Stimulated activated CD4-positive, alpha-beta T cell treated with anti-CD3 and anti-CD28 coated beads, Interleukin-2, amount 100 ng/mL, for 48 hours (primary cell): ENCODE measurements at places on chromosomes 4 and X.

DNA sequence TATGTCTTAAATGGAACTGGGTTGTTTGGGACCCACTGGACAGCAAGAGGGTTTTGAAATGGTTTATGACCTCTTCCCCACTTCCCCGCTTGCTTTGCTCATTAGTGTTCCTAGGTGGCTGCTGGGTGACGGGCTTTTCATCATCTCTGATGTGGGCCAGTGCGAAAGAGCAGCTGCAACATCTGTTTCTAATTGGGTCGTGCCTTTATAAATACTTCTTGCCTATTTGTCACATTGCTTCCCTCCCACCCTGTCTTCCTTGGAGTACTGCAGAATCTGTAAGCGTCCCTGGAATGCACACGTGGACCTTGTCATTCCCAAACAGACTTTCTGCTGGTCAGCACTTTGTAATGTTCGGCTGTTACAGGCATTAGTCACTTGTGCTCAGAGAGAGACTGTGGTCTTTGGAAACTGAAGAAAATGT lies 35.2 kb downstream of the SEPTIN11 start:
- DNase-seq: no peak

DNA sequence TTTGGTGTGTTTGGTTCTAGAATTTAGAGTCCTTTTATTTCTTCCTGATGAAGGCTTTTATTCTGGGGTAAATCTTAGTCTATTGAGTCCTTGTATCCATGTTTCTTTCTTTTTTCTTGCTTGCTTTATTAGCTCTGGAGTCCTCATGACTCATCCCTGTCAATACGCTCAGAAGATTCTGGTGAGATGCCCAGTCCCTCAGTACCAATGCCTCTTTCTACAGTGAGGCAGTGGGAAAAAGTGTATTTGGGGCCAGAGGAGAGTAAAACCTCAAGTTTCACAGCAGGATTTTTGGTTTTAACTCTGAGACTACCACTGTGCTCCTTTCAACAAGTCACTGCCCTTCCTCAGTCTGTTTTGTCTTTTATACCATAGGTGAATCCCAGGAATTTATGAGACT lies 368.0 kb downstream of the GBA3 start:
- DNase-seq: no peak

GRCh38 chrX:15188039-15188438 lies 81.8 kb downstream of the ASB9 start:
- no peak for DNase-seq

DNA sequence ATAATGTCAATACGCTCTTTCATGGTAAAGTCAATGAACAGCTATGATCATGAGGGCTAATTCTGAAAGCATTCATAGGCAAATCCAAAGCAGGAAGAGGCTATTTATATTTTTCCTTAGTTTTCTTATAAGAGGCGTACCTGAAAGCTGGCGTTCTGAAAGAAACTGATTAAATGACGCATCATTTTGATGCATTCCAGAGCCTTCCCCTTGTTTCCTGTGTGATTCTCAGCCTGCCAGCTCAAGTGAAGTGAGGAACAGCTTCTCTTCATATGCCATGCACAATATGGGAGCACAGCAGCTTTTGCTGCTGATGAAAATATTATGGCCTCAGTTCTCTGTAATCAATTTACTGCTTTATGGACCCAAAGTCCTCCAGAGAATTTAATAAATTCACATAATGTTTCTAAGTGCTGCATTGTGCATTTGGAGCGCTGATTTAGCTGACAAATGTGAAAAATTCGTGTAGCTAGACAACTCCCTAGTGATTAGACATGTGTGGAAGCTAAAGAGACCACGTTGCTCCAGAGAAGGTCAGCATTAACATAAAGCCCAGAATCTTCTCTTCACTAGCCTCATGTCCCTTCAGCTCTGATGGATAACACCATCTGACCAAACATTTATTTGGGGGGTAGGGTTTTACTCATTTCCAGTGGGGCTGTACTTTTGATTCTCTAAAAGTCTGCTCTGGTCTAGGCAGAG lies 110.8 kb downstream of the GPAT3 start:
- DNase-seq: no peak

DNA sequence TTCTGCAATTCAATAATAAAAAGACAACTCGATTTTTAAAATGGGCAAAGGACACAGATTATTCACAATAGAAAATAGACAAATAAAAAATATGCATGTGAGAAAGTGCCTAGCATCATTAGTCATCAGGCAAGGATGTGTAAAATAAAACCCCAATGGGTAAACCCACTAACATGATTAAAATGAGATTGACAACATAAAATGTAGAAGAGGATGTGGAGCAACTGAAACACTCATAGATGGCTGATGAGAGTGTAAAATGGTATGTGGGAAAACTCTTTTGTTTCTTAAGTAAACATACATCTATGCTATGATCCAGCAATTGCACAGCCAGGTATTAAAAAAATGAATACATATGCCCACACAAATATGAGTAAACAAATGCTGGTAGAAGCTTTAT lies 177.6 kb downstream of the IQCM start:
- DNase-seq: no peak

DNA sequence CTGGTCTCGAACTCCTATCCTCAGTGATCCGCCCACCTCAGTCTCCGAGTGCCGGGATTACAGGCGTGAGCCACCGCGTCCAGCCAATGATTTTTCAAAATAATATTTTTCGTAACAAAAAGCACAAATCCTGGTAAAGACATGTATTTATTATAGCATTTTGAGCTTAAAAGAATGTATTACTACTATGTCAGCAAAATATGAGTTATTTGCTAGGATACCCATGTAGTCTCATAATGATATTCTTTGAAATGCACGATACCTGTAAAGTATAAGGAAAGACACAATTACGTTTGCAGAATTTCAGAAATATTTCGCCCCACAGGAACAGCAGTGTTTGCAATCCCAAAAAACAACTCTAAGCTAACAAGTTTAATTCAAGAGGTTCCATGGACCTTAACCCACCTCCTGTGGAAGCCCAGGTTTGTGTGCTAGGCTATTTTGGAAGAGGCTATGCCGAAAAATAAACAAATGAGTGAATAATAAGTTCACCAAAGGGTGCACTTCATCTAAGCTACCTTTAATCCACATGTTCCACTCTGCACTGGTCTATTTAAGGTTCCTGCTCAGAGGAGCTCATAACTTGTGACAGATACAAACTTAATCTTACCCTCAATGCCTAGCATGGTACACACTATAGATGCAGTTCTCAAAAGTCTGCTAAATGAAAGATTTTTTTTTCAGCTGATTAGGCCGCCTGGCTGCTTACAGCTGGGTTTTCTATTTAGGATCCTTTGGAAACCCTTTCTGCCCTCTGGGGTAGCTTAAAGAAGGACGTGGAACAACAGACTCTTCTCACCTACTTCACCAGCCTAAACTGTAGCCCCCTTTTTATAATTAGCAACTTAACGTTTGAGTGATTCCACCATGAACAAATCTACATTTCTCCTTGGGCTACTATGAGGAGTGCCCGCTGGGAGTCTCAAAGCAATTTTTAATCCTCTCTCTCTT lies 5.0 kb downstream of the FRYL start:
- no peak for DNase-seq
